ENCODE measurements at places on chromosomes 1 and 21. TPM values are rescaled to one million over a fixed set of nuclear protein-coding genes. Genes with fewer than 3 reads are reported as not detected.

The SLC45A1 gene
- 0.83 TPM for total RNA-seq

DNA sequence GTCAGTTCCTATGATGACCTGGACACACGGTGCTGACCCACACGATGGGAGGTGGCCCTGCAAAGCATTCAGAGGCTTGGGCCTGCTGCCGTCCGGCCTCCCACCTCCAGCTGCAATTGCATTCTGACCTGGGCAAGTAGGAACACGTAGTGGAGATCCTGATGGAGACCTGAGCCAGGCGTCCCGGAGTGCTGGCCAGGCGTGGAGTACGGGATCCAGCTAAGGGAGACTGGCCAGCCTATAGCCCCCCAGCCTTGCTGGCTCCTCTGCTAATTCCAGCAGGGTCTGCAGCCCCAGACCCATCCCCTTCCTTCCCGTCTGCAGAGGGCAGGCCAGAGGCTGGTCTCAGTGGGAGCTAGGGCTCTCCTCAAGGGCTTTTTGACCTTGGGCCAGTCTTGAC is 11.2 kb downstream of the CD46 start:
- no peaks in the 10 kb centered on the region for H3K4me1 ChIP-seq
- no peak overlapping the region for H3K4me3 ChIP-seq
- H3K36me3 ChIP-seq: peaks cover 25% of the 10 kb centered on the region
- no peaks in the 10 kb centered on the region for H3K27me3 ChIP-seq
- DNase-seq: no peak
- H3K27ac ChIP-seq: no peak overlapping the region

- no peak for DNase-seq
- peak overlapping the region; percentile 14 for H3K4me3 ChIP-seq
- H3K27me3 ChIP-seq: no peaks in the 10 kb centered on the region
- H3K27ac ChIP-seq: no peak overlapping the region
- H3K4me1 ChIP-seq: peaks cover 44% of the 10 kb centered on the region
- H3K36me3 ChIP-seq: peaks cover 5% of the 10 kb centered on the region
Observed at GRCh38 chr1:156497743-156498431, 2.7 kb downstream of the MEF2D start.

- no peaks in the 10 kb centered on the region for H3K36me3 ChIP-seq
- H3K4me3 ChIP-seq: no peak overlapping the region
- peaks cover 4% of the 10 kb centered on the region for H3K4me1 ChIP-seq
- H3K27ac ChIP-seq: no peak overlapping the region
Observed at GRCh38 chr1:180672105-180672504, 40.3 kb downstream of the XPR1 start.

GRCh38 chr1:81157686-81158085 is 643.0 kb upstream of the ADGRL2 start:
- no peak for DNase-seq
- H3K27me3 ChIP-seq: no peaks in the 10 kb centered on the region
- no peaks in the 10 kb centered on the region for H3K36me3 ChIP-seq
- peaks cover 15% of the 10 kb centered on the region for H3K4me1 ChIP-seq
- no peak overlapping the region for H3K4me3 ChIP-seq
- H3K27ac ChIP-seq: peak overlapping the region; percentile 82

All from IMR-90 (cell line).